EH (cell line): ENCODE measurements at places on chromosomes 6 and 20.

- DNase-seq = no peak
Measured at GRCh38 chr6:162596676-162597075, 130.9 kb downstream of the PRKN start.

- no peak for DNase-seq
Measured at GRCh38 chr6:18675881-18676280, 288.7 kb downstream of the RNF144B start.

DNA sequence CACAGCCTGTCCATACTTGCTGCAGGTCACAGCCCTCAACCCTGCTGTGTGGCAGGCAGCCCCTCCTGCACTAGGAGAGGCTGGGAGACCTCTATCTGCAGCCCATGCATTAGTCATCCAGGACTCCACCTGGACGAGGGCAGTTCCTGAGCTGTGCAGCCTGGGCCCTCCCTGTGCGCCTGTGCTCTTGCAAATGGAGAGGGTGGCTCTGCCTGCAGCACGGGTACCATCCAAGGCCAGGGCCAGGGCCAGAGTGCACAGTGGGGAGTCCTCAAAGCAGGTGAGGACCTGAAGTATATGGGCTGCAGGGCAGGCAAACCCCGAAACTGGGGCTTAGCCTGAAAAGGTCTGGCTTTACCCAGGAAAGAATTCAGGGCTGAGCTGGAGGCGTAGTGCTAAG lies 89.8 kb upstream of the PHACTR3 start:
- no peak for DNase-seq

DNA sequence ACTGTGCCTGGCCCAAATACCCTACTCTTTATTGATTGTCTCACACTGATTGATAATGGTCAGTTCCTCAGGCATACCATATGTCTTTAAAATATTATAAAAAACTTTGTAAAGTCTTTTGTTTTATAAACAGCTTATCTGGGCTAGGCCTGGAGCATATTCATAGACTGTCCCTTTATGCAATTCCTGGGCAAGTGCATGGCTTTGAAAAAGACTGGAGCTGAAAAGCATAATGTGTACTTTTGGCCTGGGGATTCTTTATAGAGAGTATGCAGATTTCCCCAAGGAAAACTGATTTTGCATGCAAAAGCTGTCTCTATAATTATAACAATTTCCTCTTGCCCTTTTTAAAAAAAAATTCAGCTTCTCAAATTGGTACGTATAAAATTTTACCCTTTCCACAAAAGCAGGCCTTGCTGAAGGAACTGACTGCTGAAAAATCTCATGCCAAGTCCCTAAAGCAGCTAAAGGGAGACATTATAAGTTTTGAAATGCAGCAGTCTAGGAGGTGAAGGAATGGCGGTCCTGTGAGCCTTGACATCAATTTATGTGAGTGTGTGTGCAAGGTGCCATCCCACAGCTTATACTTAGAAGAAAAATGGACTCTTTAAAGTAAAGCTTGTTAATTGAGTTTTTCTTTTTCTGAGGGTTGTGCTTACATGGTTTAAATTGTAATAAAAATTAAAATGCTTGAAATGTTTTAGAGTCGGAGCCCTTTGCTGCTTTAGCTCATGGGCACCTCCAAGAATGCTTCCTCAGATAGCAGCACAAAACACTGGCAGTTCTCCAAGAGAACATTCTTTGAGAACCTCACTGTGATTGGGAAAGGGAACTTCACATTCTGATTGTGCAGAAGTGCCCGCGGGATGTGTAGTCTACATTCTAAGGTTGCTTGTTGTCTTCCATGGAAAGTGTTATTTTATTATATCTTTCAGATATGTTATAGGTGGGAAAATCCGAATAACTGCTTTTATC lies 43.9 kb downstream of the PLCB4 start:
- peak; percentile 91 for DNase-seq

- DNase-seq = peak; percentile 73
Measured at GRCh38 chr6:11096109-11096508, 2.5 kb downstream of the SMIM13 start.

DNA sequence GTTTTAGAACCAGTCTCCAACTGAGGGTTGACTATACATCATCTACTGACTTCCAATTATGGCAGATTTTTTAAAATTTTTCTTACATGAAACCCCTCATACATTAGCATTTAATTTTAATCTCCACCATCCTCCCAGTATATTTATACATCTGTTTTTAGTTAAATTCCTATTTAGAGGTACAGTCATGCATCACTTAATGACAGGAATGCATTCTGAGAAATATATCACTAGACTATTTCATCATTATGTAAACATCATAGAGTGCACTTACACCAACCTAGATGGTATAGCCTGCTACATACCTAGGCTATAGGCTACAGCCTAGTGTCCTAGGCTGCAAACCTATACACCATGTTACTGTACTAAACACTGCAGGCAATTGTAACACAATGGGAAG lies 316.7 kb upstream of the MARCKS start:
- peak; percentile 70 for DNase-seq

GRCh38 chr20:34927736-34928135 lies 27.9 kb downstream of the GSS start:
- DNase-seq = peak; percentile 80

GRCh38 chr6:3414327-3415081 lies 42.3 kb downstream of the SLC22A23 start:
- DNase-seq = no peak

- no peak for DNase-seq
Measured at GRCh38 chr20:4502756-4503155, 219.0 kb upstream of the PRND start.

- peak; percentile 18 for DNase-seq
Measured at GRCh38 chr6:145213614-145214013, 521.7 kb downstream of the EPM2A start.

- DNase-seq = peak; percentile 12
Measured at GRCh38 chr20:1920252-1920651, 25.0 kb downstream of the SIRPA start.

DNA sequence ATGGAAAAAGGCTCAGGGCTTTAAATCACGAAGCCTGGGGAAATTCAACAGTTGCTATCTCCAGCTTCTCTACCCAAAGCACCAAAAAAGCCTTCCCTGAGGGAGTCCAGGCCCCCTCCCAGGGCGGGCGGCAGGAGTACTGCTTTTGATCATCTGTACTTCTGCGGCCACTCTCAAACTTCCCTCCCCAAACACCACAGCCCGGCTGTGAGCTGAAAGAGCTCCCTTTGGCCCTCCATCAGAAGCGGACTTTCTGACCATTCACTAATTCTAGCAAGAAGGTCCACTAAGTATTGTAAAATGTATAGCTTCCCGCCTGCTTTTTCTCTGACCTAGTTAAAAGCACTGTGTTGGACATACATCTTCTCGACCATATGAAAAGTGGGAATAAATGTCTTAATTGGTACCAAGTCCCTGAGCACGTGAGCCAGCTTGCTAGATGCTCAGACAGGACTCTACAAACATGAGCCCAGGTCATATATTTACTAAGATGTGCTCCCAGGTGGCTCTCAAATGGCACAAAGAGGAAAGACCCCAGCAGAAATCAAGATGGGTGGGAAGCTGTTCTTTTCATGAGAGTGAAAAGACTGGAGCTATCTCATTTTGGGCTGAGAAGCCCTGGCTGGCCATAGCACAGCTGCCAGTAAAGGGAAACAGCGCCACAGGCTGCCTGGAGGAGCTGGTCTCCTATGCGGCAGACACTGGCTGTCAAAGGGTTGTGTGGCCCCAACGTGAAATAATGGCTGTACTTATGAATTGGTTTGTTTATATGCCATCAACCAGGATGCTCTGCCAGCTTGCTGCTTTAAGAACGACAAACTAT lies 58.6 kb downstream of the GFOD1 start:
- DNase-seq = no peak

GRCh38 chr20:59804871-59805665 lies 128.4 kb downstream of the SYCP2 start:
- DNase-seq = no peak

GRCh38 chr6:20850686-20851416 lies 316.6 kb downstream of the CDKAL1 start:
- DNase-seq = no peak

DNA sequence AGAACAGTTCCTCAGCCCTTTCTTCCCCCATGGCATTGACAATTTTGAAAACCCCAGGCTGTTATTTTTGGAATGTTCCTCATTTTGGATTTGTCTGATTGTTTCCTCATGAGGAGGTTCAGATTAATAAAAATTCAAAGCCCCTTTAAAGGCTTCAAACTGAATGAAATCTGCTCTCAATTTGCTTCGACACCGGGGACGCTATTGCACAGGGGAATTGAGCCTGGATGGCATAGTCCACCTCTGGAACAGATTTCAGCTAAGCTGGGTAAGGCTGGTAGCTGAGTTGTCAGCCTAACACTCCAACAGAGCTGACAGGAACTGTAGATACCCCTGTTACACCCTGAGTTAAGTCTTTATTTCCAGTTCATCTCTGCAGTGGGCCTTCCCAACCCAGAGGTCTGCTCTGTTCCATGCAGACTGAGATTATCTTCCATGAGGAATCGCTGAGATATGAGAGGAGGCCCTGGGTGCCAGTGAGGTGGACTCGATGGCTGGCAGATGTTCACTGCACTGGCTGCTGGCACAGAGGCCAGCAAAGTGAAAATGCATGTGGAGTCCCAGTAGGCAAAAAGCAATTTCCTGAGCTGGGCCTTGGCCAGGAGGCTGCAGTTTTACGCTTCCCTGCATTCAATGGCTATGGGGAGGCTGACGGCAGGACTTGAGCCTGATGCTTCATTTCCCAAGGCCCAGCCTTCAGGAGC lies 73.3 kb upstream of the PAX1 start:
- DNase-seq = no peak

- peak; percentile 40 for DNase-seq
Measured at GRCh38 chr6:81553216-81553615, 199.3 kb downstream of the TENT5A start.

DNA sequence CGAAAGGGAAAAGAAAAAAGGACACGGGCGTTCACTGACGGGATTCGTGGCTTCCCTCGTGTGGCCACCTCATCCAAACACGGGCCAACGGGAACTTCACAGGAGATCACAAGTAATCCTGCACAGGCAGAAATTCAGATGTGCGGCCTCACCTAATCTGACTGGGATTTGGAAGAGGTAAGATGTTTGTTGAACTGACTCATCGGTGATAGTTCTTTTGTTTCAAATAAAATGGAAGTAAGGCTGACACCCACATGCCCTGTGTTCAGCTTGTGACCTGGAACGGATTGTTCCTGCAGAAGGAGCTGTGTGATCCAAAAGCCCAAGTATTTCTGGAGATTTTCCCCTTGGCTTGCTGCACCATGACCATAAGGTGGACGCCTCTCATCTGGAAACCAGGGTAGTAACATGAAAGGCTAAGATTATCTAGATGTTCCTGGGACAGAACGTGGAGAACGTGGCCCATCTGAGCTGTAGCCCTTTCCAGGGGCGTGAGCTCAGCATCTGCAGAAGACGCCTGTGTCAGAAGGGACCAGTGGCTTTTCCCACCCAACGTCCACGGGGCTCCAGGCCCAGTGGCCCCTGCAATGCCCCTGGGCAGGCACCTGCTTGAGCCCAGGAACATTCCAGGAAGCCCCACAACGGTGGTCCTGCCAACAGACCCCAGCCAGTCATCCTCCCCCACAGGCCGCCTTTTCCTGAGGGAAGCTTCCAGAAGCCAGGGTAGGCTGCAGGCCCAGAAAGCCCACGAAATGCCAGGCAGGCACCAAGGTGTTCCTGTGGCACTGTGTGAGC lies 39.7 kb downstream of the DLL1 start:
- no peak for DNase-seq

DNA sequence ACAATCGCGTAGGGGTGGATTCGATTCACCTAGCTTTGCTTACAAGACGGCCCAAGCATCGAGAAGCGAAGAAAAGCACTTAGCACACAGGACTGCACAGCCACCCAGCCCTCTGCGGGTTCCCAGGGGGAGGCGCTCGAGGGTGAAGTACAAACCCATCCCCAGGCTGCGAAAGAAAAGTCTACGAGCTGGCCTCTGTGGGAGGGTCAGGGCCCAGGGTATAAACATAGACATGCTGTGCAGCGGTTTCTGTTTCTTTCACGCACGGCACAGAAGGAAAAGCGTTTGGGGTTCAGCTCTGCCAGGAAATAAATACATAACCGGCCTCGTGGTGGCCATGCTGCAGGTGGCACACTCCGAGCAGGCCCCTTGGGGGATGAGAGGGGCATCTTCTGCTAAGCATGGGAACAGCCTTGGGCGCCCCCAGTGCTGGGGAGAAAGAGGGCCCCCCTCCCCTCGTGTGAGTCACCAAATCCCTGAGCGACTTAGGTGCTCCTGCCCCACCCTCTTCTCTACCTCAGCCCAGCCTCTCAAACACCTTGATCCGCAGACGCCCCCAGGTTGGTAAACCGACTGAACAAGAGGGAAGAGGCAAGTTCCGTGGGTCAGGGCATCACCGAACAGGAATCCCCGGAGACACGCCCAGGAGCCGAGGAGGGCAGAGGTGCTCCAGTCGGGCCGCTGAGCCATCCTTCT lies 91.6 kb upstream of the RIPOR2 start:
- no peak for DNase-seq

- DNase-seq = no peak
Measured at GRCh38 chr20:18267815-18268214, 20.5 kb upstream of the ZNF133 start.

GRCh38 chr6:32131439-32131948 lies 1.4 kb upstream of the FKBPL start:
- no peak for DNase-seq

DNA sequence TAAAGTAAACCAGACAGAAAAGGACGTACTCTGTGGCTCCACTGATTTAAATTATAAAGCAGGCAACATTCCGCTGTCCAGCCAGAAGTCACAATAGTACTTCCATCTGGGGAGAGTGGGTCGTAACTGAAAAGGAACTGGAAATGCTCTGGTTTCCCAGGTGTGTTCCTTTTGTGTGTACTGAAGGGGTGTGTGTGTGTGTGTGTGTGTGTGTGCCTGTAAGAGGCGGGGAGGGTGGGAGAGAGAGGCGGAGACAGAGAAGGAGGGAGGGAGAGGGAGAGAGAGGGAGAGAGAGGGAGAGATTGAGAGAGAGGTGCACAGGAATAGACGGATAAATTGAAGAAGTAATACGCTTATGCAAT lies 178.4 kb upstream of the ZNF184 start:
- no peak for DNase-seq

DNA sequence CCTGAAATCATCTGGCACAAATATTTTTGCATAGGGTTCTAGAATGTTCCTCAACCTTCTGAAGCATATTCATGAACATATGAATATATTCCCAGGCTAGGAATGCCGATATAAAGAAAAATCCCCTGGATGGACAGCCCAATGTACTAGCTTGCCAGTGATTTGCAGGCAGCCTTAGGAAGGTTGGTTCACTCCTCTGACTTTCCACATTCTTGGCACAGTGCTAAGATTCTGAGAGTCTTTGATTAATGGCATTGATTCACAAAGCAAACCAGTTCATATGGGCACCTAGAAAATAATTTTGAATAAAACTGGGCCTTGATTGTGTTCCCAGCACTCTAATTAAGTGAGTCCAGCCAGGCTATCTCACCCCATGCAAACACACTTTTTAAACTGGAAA lies 56.9 kb upstream of the ENPP4 start:
- DNase-seq = no peak

GRCh38 chr6:14652536-14652935 lies 535.0 kb downstream of the CD83 start:
- no peak for DNase-seq

DNA sequence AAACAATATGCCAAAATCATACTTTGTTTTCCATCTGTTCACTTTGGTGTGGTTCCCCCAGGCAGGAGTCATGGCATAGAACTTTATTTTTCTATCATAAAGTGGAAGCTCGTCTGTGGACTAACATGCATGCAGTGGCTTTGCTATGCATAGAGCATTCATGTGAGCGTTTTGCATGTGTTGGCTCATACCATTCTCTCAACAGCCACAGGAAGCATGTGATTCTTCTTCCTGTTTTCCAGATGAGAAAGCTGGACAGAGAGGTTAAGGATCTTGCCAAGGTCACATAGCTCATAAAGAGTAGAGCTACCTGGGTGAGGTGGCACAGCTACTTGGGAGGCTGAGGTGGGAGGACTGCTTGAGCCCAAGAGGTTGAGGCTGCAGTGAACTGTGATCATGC lies 123.4 kb upstream of the HDGFL1 start:
- DNase-seq = no peak
